NCI-H1105 (cell line): ENCODE measurements at places on chromosomes 3 and 15.

- no peak for DNase-seq
These were observed 238.5 kb downstream of the ITPR1 start for GRCh38 chr3:4731543-4732111.

GRCh38 chr15:75215107-75216004, 13.7 kb downstream of the C15orf39 start:
- no peak for DNase-seq

DNA sequence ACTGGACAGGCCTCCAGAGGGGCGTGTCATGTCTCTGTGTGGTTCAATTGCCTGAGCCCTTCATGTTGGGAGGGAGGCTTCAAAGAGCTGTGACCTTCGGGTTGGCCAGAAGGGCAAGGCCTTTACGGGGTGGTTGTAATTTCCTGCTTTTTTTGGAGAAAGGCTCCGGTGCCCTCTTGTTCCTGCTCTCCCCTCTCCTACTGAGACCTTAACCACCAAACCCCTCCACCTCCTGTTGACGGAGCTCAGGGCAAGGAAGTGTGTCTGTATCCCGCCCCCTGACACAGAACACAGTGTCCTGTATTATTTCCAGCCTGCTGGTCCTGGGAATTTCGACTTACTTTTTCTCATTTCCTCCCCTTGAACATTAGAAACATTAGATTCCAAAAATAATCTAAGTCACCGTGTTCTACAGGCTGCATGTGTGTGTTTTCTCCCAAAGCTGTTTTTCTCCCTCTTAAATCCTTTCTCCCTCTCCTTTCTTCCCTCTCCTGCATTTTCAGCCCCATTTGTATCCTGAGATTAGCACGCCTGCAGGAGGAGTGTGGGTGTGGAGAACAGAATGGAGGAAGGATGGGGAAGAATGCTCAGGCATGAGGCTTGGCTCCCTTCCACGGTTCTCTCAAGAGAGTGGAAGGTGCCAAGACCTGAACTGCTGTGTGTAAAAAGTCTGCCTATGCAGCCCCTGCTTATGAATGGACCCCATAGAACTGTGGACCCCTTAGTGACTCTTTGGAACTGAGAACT, 285.4 kb upstream of the ROPN1 start:
- no peak for DNase-seq

- no peak for DNase-seq
These were observed 186.2 kb downstream of the GOLGA6L6 start for GRCh38 chr15:20355256-20355868.
